ENCODE measurements at places on chromosomes 6 and 20.

GRCh38 chr20:25280051-25280573 is 32.2 kb downstream of the PYGB start:
- DNase-seq = no peak

GRCh38 chr20:5369629-5370028 is 52.9 kb upstream of the PROKR2 start:
- DNase-seq = no peak

DNA sequence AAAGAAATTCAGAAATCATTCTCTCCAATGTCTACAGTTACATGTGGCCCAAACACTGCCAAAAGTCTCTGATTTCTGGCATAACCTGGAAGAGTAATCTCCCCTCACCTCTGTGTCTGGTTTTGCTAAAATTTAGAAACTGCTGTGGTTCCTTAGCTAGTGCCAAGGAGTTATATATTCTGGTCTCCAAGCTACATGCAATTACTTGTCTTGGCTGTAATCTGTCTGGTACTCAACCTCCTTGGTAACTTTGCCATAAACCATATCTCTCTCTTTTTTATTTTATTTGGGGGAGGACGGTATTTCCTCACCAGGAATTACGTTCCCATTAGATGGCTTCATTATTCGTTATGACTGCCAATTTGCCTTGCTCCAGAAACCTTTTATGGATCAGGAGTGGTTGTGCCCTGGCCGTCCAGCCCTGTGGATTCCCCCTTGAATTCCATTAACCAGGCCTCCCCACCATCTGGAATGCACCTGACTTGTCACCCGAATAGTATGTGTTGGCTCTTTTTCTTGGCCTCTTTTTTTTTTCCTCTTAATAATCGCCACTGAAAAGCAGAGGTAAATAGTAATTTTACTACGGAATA is 400.0 kb downstream of the CD83 start:
- DNase-seq = no peak

DNA sequence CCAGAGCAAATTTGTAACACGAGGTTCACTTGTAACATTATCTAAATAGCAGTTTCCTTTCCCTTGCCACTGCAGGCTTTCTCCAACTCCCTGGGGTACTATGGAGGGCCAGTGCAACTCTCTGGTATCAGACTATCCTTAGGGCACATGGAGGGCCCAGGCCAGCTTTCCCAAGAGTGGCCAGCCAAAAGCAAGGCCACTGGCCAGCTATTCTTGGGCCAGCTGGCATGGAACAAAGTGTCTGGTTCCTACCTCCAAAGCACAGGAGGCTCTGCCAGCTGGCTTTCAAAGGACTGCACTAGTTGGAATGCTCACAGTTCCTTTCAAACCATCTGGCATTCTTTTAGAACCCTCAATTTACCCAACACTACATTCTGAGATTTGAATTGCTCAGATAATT is 8.7 kb downstream of the RNF24 start:
- DNase-seq = no peak
